ENCODE measurements at places on chromosomes 7 and 10.

- peak; percentile 65 for DNase-seq
Observed at GRCh38 chr7:107644309-107644974, 16.2 kb upstream of the SLC26A4 start.

GRCh38 chr7:127091620-127092019, 161.1 kb downstream of the GRM8 start:
- DNase-seq, result no peak

GRCh38 chr7:106216517-106216922, 68.3 kb downstream of the NAMPT start:
- peak; percentile 78 for DNase-seq

DNA sequence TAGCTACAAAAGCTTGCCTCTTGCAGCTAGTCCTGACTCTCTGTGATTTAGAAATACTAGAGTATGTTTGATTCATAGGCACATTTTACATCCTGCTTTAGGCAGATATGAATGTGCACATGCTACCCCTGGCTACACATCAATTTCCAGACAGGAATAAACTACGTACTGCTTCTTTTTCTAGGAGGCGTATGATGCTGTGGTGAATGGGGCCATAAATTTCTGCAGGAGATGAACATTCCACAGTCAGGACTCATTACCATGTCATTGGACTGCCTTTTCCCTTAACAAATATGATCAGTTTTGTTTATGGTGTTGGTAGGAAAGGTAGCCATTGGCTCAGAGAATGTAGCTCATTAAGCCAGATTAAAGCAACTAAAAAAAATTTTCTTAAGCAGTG, 50.1 kb upstream of the IFRD1 start:
- DNase-seq, result no peak

DNA sequence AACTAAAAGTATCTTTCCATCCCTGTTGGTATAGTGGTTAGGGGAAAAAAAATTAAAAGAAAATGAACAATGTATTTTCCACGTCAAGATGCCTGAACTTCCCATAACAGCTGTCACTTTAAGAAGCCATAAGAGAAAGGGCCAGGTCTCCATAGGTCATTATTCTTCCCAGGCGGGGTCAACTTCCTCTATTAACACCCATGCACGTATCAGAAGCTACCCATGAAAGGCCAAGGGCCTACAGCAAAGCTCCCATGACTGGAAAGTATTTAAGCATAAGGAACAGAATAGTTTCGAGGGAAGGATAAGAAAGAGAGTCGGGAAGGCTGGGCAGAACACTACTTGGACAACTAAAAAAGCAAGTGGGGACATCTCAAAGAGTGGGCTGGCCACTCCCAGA, 40.1 kb downstream of the RBM28 start:
- no peak for DNase-seq

DNA sequence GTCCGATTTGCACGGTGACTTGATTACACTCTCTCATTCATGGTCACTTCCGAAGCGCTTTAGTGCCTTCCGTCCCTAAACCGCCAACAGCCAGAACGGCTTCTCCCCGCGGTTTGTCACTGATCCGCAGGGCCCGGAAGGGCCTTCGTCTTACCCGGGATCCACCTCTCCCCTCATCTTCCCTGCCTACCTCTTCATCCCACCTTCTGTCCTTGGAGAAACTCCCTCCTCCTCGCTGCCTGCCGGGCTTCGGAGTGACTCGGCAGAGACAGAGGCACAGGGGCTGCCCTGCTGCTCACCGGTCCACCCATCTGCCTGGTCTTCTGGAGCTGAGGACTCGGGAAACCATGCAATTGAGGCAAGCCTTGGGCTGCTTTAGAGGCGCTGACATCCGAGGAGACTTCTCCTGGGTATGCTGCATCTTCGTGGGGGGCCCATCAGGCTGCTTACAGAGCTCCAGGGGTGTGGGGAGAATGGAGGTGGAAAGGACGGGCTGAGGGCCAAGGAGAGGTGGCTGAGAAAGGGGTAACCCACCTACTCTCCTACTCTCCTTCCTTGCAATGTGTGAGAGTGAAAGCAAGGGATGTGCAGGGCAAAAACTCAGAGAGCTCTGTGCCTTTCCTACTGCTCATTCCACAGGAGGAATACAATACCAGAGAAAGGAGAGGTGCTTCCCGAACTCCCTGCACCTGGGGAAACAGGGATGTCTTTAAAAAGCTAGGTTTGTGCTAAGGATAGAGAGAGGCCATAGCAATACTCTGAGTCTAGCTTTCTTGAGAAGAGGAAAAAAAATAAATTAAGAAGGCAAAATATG, 1.0 kb upstream of the HOXA11 start:
- DNase-seq, result no peak

- DNase-seq, result no peak
Observed at GRCh38 chr10:70617798-70618568, 15.4 kb upstream of the PRF1 start.

- peak; percentile 63 for DNase-seq
Observed at GRCh38 chr10:93376372-93377293, 105.5 kb downstream of the MYOF start.

DNA sequence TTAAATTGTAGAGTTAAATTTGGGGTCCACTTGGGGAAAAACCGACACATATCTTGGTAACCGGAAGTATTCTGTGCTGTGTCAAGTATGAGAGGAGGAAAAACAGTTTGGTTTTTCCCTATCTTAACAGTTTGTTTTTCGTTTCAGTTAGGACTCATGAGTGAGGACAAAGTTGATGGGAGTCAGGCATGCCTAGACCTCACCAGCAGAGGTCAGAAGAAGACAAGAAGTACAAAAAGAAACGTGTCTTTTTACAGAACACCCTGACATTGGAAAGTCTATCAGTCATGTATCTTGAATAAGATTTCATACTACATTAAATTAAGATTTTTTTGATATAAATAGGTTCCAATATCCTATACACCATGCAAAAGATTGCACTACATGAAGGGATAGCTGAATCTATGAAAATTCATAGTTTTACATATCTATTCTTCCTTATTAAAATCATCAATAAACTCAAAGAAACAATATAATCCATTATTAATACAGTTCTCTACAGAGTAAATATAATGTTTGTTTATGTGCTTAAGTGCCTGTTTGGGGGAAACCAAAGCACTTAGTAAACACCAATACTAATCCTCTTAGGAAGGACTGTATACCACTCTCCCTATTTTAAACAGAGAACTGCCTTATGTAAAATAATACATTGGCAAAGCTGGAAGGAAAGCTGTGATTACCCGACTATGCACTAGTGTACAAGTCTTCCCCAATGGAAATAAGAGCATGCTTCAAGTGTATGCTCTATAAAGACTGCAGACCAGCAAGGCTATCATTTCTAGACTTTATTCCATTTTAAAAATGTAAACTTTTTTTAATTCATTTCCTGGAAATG, 95.6 kb downstream of the USP6NL start:
- DNase-seq, result peak; percentile 20

- DNase-seq, result no peak
Observed at GRCh38 chr10:110524179-110524858, 26.6 kb downstream of the DUSP5 start.

DNA sequence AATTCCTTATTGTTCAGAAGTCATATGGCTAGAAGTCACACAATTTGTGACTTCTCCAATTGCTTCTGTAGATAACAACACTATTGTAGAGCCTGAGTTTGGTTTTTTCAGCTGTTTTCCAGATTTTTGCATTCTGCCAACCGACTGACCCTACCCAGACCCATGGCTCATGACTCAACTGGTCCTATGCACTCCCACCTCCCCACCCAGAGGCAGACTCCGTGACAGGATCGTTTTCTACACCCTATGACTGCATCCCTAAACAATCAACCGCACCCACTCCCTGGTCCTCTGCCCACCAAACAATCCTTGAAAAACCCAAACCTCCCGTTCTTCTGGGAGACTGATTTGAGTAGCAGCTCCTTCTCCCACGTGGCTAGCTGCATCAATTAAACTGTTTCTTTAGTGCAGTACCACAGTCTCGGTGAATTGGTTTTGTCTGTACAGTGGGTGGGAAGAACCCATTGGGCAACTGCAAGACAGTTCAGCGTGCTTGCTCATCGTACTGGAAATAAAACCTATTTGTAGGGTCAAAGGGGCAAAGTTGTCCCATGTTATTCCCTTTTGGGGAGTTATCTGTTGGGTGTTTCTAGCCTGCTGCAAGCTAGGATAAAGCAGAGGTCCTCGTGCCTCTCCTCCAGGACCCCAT, 150.3 kb upstream of the FAM20C start:
- DNase-seq, result no peak

GRCh38 chr10:16832351-16833080, 15.3 kb upstream of the RSU1 start:
- DNase-seq, result peak; percentile 83

- DNase-seq, result no peak
Observed at GRCh38 chr7:55117286-55117685, 98.5 kb downstream of the EGFR start.

GRCh38 chr10:75662715-75663114, 231.3 kb downstream of the LRMDA start:
- peak; percentile 97 for DNase-seq

GRCh38 chr10:99233689-99234037, 2.0 kb downstream of the HPSE2 start:
- DNase-seq, result no peak

DNA sequence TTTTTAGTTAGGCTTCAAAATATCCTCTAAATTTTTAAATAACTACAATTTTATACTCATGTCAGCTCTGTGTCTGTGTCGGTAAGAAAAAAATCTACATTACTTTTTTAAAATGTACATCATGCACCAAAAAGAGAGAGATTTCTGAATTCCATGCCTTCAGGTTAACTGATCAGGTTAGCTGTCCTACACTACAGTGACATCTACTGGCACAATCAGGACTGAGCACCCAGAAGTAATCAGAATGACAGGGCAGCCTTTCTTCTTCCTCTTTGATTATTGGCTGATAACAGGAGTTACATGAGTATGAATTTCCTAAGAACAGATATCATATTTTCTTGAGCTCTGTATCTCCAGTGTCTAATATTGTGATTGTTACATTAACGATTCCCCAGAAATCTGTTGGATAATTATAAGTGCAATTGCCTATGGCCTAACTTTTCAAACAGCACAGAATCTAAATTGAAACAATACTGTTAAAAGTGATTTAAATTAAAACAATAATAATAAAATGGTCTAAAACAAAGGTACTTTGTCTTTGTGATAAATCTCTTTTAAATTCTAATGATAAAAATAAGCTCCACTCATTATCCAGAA, 41.8 kb upstream of the HYCC1 start:
- peak; percentile 40 for DNase-seq

DNA sequence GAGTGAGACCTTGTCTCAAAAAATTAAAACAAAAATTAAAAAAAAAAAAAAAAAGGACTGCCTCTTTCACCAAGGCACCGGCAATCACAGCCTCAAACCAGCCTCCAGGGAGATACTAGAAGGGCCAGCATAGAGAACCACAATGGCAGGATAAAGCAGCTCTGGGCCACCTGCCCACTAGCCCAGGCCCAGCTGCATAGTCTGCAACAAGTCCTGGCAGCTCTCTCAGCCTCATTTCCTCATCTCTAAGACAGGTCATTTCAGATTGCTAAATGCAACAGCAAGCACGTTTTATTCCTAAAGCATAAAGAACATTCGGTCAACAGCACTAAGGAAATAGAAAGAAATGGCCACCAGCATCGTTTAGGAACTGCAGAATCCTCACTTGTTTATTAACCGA, 28.8 kb downstream of the XPNPEP1 start:
- no peak for DNase-seq

DNA sequence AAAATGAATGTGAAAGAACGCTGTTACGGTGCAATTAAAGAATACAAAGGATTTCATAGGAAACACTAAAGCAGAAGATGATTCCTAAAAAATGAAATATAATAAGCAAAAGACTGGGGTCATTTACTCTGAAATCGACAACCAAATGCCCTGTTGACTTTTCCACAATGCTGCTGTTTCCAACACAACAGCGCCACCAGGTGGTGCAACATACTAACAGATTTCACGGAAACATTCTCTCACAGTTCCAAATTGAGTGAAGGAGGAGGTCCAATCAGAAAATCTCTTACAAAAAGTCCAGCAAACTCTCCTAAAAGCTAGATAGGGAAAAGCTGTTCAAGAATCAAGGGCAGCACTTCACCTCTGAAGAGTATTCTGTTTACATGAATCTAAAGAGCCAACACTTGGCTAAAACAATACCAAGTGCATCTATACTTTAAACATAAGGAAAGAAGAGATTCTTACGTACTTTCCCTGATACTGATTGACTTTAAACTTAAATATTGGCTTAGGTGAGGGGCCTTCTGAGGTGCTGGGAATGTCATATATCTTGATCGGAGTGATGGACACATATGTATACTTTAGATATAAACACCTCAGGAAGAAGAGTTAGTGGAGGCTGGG, 55.9 kb downstream of the UPF2 start:
- DNase-seq, result peak; percentile 50

GRCh38 chr10:10403762-10404161, 613.9 kb upstream of the CELF2 start:
- no peak for DNase-seq

- DNase-seq, result no peak
Observed at GRCh38 chr10:77328272-77328816, 309.3 kb downstream of the KCNMA1 start.

DNA sequence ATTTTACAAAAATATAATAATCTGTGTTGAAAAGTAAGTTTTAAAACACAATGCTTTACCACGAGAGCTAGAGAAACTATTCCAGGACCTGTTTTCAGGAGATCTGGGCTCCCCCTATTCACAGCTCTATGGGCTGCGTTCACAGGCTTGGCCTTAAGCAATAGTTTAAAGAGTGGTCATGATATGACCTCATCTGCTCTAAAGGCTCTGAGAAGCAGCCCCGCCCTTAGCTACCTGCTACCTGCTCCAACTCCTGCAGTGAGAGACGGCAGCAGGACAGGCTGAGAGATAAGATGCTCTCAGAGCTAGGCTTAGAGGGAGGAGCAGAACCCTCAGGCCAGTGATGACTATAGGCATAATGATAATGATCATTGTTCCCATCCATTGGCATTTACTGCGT, 12.6 kb downstream of the ALOX5 start:
- no peak for DNase-seq

DNA sequence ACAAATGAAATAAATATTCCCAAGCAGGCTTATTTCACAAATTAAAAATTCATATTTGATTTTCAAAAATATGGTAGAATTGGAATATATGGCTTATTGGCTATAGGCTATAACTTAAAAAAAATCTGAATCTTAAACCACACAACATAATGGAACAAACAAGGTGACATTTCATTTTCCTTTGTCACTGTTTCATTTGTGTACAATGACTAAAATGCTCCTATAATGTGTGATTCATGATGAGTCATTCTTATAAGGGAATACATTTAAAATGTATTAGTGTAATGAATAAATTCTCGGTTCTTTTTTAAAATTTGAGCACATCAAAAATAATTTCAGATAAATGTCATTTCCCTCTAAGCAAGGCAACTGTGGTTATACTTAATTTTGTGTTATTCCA, 148.0 kb upstream of the ANK3 start:
- DNase-seq, result no peak

DNA sequence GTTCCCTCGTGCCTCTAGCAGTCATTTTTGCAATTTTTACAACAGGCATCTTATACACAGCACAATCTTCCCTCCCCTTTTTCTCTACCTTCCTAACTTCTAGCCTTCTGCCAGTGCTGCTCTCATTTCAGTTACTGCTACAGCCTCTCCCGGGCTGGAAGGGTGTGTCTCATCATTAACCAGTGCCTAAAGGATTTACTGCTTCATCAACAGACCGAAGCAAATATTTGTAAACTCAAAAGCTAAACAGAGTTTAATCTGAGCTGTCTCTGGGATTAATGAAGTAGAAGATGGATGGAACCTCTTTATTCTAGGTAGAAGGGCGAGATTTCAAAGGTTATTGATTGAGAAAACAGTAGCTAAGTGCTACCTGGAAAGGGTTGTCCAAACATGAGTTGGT, 94.3 kb downstream of the PRPF18 start:
- no peak for DNase-seq

GRCh38 chr7:2805213-2805944, 38.7 kb downstream of the GNA12 start:
- DNase-seq, result no peak

- no peak for DNase-seq
Observed at GRCh38 chr7:138449580-138449979, 10.5 kb upstream of the TRIM24 start.
